Aorta (tissue), 5 donors: ENCODE measurements at places on chromosomes 3 and 15. TPM values are rescaled to one million over a fixed set of nuclear protein-coding genes. Genes with fewer than 3 reads are reported as not detected.

- H3K36me3 ChIP-seq = no peaks in the 10 kb centered on the region
- H3K4me3 ChIP-seq = no peak overlapping the region
- H3K27me3 ChIP-seq = no peaks in the 10 kb centered on the region
- no peak overlapping the region for H3K27ac ChIP-seq
- DNase-seq = no peak
Measured at GRCh38 chr3:114128826-114129225, 50.0 kb downstream of the DRD3 start.

DNA sequence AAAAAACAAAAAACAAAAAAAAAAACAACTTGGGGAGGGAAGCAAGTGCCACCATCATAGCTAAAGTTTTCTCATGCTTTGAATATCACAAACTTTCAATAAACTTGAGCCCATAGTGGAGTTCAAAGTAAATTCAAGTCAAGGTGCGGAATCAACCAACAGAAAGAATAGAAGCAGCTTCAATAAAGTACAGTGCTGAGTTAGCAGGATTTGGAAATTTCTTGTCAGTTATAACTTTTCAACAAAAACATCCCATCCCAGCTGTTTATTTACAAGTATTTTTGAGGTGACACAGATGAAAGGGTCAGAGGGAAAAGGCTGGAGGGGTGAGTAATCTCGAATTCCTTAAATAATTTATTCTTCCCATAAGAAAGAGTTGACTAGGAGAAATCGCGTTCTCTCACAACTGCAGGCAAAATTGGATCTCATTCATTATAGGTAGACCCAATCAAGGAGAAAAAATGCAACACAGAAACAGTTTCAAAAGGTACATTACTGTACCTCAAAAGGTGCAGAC is 477.4 kb upstream of the RASGRP1 start:
- no peaks in the 10 kb centered on the region for H3K36me3 ChIP-seq
- H3K27me3 ChIP-seq = no peaks in the 10 kb centered on the region
- H3K27ac ChIP-seq = no peak overlapping the region
- DNase-seq = no peak
- no peaks in the 10 kb centered on the region for H3K4me1 ChIP-seq
- no peak overlapping the region for H3K4me3 ChIP-seq

DNA sequence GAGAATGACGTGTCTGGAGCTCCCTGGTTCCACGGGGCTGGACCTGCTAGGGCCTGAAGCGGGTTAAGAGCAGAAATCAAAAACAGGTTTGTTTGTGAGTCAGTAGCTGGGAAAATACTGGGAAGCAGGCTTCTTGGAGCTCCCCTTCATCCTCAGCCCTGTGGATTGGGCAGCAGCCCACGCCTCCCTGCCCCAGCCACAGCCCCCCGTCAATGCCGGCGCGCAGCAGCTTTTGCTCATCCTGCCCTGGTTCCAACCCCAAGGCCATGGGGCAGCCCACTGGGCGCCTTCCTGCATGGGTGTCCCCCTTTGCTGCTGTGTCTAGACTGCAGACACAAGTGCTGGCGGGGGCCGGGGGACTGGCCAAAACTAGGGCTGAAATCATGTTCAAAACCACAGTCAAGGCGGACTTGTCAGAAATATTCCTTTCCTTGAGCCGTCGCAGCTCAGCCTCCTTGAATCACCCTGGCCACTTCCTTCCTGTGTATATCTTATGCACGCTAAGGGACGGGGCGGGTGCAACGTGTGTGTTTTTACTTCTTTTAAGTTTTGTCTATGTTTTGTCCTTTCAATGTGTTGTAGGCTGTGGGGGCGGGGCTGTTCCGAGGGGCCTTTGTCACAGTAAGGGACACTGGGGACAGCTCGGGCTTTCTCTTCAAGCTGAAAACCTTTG is 108.1 kb downstream of the KLF13 start:
- no peaks in the 10 kb centered on the region for H3K36me3 ChIP-seq
- no peaks in the 10 kb centered on the region for H3K27me3 ChIP-seq
- no peak overlapping the region for H3K27ac ChIP-seq
- DNase-seq = peak; percentile 77
- H3K4me3 ChIP-seq = no peak overlapping the region

DNA sequence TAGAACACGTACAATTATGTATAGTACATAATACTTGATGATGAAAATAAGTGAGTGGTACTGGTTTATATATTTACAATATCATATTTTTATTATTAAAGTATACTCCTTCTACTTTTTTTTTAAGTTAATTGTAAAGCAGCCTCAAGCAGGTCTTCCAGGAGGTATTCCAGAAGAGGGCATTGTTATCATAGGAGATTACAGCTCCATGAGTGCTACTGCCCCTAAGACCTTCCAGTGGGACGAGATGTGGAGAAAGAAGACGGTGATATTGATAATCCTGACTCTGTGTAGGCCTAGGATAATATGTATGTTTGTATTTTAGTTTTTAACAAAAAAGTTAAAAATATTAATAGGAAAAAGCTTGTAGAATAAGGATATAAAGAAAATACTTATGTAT is 40.3 kb upstream of the SCN5A start:
- no peaks in the 10 kb centered on the region for H3K27me3 ChIP-seq
- H3K4me1 ChIP-seq = no peaks in the 10 kb centered on the region
- no peak overlapping the region for H3K27ac ChIP-seq
- no peak for DNase-seq
- no peak overlapping the region for H3K4me3 ChIP-seq

GRCh38 chr3:140731440-140732119 is 53.7 kb downstream of the TRIM42 start:
- H3K4me3 ChIP-seq = no peak overlapping the region
- H3K36me3 ChIP-seq = no peaks in the 10 kb centered on the region
- no peak overlapping the region for H3K27ac ChIP-seq
- DNase-seq = no peak
- no peaks in the 10 kb centered on the region for H3K27me3 ChIP-seq

- H3K27me3 ChIP-seq = no peaks in the 10 kb centered on the region
- H3K27ac ChIP-seq = no peak overlapping the region
- no peaks in the 10 kb centered on the region for H3K36me3 ChIP-seq
Measured at GRCh38 chr3:99776516-99777209, 41.0 kb upstream of the CMSS1 start.

DNA sequence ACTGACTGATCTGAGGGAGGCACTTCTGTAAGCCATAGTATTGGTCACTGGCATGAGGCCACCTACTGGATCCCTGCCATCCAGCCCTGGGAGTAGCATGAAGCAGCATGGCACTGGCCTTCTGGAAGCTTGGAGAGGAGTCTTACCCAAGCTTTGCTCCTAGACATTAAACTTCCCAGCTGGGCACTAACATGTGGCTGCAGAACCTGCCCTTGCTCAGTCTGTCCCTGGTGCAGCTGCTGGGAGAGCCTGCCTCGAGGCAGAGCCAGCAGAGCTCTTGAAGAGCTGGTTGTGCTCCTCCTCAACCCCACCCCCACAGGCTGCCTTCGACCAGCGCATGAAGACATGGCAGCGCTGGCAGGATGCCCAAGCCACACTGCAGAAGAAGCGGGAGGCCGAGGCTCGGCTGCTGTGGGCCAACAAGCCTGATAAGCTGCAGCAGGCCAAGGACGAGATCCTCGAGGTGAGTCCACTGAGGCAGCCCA is 17.1 kb upstream of the SNX22 start:
- H3K27me3 ChIP-seq = no peaks in the 10 kb centered on the region
- peaks cover 5% of the 10 kb centered on the region for H3K36me3 ChIP-seq
- no peaks in the 10 kb centered on the region for H3K4me1 ChIP-seq
- H3K27ac ChIP-seq = no peak overlapping the region

DNA sequence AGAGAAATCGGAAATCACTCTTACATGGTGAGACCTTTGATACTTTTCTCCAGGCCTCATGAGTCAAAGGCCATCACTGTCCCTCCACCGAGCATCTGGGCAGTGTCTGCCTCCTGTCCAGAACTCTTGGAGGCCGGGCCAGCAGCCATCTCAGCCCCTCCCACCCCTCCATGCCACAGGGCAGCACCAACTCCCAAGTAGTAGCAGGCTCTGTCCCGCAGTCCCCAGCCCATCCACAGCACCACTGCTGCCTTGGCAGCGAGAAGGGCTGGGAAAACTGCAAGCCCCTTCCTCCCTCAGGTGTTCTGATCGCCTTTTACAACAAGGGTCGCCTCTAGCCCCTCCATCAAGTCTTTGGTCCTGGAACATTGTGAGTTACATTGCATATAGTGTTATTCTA is 5.5 kb downstream of the LYSMD4 start:
- H3K4me3 ChIP-seq = no peak overlapping the region
- H3K27me3 ChIP-seq = no peaks in the 10 kb centered on the region
- H3K27ac ChIP-seq = no peak overlapping the region
- H3K4me1 ChIP-seq = no peaks in the 10 kb centered on the region
- DNase-seq = no peak

DNA sequence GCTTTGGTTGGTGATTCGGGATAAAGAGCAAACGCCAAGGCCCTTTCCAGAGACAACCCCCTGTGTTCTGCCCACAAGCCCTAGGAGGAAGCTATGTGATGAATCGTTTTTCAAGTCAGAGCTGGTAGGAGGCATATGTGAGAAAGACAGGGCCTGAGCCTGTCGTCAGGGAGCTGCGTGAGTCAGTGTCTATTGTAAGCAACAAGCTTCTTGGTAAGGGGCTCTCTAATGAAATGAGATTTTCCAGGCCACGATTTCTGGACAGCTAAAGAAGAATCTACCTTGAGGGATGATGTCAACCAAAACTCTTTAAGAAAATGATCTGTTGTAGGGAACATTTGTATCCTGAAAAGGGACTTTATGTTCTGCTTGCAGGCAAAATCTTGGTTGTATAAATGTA is 318.9 kb upstream of the IL12A start:
- no peaks in the 10 kb centered on the region for H3K27me3 ChIP-seq
- no peak overlapping the region for H3K4me3 ChIP-seq
- no peak overlapping the region for H3K27ac ChIP-seq
- no peaks in the 10 kb centered on the region for H3K36me3 ChIP-seq

DNA sequence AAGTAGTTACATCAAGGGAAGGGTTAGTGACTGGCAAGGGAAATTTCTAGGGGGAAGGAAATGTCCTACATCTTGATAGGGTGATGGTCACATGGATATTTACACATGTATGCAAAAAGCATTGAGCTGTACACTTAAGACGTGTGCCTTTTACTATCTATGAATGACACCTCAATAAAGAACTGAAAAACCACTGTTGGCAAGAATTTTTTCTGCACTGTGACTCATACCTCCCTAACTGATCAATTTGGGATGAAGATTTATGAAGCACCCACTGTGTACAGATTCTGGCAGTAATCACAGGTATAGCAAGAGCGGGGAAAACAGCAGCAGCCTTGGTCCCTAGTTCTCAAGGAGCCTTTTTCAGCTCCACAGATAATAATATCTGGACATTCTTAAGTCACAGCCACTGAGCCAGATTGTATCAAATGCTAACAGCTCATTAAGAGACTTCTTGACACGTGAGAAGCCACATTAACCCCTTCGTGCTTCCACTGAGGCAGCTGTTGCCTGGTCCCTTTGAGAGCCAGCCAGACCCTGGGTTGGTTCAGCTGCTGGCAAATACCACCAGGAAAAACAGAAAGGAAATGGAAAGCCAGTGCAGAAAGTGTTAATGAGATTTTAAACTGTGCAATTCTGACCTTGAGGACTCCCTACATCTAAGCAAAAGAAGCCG is 32.0 kb upstream of the GALNT15 start:
- no peaks in the 10 kb centered on the region for H3K36me3 ChIP-seq
- H3K4me1 ChIP-seq = peaks cover 3% of the 10 kb centered on the region
- no peaks in the 10 kb centered on the region for H3K27me3 ChIP-seq
- no peak overlapping the region for H3K4me3 ChIP-seq

- no peak for DNase-seq
- no peaks in the 10 kb centered on the region for H3K36me3 ChIP-seq
- no peak overlapping the region for H3K27ac ChIP-seq
- H3K27me3 ChIP-seq = no peaks in the 10 kb centered on the region
Measured at GRCh38 chr3:174547801-174548435, 311.2 kb upstream of the NAALADL2 start.

DNA sequence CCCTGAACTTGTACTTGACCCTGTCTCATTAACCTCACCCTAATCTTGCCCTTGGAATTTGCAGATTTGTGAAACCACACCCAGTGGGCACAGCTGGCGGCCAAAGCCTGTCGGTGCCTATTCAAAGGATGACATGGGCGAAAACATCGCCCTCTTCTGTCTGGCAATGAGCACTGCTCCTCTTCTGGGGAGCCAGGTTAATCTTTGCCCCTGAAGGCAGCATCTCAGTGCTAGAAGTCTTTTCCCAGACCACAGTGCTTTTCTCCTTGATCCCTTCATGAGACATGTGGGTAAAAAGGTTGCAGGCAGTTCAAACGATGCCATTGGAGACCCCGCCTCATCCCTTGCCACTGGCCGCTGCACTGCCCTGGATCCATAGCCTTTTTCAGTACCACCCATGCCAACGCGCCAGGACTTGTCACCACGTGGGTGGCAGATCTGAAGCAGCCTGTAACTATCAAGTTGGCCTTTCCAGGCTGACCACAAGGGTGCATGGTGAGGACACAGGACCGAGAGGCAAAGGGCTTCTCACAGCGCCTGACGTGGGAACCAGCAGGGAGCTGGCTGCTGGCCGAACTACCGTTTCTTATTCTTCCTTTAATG is 6.5 kb upstream of the DNASE1L3 start:
- H3K27ac ChIP-seq = no peak overlapping the region
- no peaks in the 10 kb centered on the region for H3K4me1 ChIP-seq
- no peak overlapping the region for H3K4me3 ChIP-seq
- peak; percentile 90 for DNase-seq
- no peaks in the 10 kb centered on the region for H3K27me3 ChIP-seq

- H3K27ac ChIP-seq = no peak overlapping the region
- H3K4me1 ChIP-seq = no peaks in the 10 kb centered on the region
- H3K36me3 ChIP-seq = peaks cover 2% of the 10 kb centered on the region
- no peak for DNase-seq
Measured at GRCh38 chr3:108209579-108209978, 12.6 kb downstream of the IFT57 start.

- no peaks in the 10 kb centered on the region for H3K27me3 ChIP-seq
- H3K4me3 ChIP-seq = no peak overlapping the region
- H3K4me1 ChIP-seq = no peaks in the 10 kb centered on the region
- no peaks in the 10 kb centered on the region for H3K36me3 ChIP-seq
- no peak overlapping the region for H3K27ac ChIP-seq
- DNase-seq = no peak
Measured at GRCh38 chr15:67641453-67641852, 99.0 kb downstream of the MAP2K5 start.

- no peaks in the 10 kb centered on the region for H3K36me3 ChIP-seq
- no peaks in the 10 kb centered on the region for H3K27me3 ChIP-seq
- DNase-seq = no peak
- H3K4me3 ChIP-seq = no peak overlapping the region
Measured at GRCh38 chr3:130601442-130601971, 84.5 kb downstream of the COL6A6 start.

DNA sequence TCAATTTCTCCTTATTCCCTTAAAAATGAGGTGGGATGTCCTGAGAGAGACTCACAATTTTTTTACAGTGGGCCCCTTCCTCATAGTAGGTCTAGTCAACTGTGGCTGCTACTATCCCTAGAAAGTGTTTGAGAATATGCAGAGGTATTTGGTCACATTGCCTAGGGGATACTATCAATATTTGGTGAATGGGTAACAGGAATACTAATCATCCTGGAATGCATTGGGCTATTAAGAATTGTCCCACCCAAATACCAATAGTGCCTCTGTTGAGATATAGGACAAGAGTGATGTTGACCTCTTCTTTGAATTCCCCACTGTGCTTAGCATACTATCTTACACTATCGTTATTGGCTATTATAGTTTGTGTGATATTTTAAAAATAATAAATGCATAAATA is 389.4 kb downstream of the DIPK2A start:
- no peaks in the 10 kb centered on the region for H3K4me1 ChIP-seq
- no peaks in the 10 kb centered on the region for H3K36me3 ChIP-seq
- no peaks in the 10 kb centered on the region for H3K27me3 ChIP-seq
- no peak overlapping the region for H3K27ac ChIP-seq

CLDND1 gene
- 132 TPM for total RNA-seq

DNAH12 gene
- total RNA-seq = 0.18 TPM

PPP1R14D gene
- total RNA-seq = not detected

TEX9 gene
- 3.9 TPM for total RNA-seq

TMEM212 gene
- total RNA-seq = not detected

LRRFIP2 gene
- total RNA-seq = 96.9 TPM

TMC3 gene
- total RNA-seq = not detected

GRK7 gene
- 0.23 TPM for total RNA-seq

MRPL3 gene
- total RNA-seq = 52.5 TPM

TRIM71 gene
- total RNA-seq = not detected
